ENCODE measurements at places on chromosomes 3 and 15.

DNA sequence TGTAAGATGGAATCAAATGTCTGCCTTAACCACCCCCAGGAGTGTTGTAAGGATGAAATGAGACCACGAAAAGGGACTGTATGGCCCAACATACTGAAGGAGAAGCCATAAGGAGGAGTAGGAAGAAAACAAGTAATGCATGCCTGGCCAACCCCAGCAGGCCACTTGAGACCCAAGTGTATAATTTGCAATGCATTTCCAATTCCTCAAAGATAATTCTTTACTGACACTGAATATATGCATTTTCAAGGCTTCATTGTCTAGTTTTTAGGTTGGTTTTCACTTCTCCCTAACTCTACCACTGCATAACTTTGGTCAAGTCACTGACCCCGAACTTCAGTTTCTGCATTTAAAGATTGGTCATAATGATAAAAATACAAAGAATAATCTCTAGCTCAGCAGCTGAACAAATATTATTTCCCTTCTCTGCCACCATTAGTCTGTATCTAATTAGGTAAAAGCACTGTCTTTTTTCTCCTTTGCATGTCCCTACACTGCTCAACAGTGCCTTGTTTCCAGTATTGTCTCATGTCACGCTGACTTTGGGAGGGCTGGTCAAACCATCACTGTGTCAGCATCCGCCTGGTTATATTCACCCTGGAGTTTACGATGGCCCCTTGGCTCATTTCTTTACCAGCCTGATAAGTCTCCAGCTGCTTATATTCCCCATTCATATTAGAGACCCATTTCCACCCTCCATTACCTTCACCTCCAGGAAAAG lies 378.6 kb downstream of the NTRK3 start:
- no peak for DNase-seq

GRCh38 chr15:69631978-69632377 lies 179.4 kb downstream of the RPLP1 start:
- no peak for DNase-seq

- DNase-seq = no peak
These were observed 3.6 kb upstream of the SH2D7 start for GRCh38 chr15:78088773-78089080.

- no peak for DNase-seq
These were observed 89.9 kb upstream of the MITF start for GRCh38 chr3:69649120-69650065.

DNA sequence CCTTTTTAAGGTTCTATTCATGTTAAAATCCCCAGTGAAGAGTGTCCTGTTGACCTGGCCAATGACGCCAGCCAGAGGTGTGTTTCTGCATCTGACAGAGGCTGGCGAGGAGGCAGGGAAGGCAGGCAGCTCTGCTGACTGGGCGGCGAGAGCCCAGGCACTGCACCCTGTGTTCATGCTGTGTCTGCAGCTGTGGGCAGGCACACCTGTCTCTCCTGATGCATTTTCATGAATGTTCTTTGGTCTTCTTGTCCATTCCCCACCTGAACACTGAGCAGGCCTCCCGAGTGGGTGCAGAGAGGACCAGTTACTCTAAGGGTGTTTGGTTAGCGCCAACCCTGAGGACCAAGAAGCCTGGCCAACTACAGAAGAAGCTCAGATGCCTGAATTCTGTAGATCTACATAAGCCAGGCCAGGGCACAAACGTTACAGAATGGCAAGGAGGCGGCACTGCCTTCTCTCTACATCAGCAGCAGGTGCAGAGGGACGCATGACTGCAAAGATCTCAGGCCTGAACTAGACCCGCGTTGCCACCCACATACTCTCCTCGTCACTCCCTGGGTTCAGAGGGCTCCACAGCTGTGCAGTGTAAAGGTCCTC lies 233.7 kb downstream of the OCA2 start:
- no peak for DNase-seq

DNA sequence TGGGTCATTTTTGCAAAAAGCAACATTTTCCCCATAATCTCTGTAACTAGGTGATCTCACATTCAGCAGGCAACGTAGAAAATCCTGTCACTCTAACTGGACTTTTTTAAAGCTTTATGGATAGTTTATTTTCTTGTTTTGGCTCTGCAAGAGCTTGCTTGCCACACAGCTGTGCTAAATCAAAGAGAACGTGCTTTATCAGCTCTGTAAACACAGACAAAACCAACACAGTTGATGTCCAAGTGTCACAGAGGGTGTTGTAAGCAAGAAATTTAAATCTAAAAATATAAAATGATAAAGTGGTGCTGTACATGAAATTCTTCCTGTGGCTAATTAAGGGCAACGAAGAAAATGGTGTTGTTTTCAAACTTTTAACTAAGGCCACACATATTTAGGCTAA lies 97.5 kb upstream of the STAC start:
- DNase-seq = no peak

GRCh38 chr3:8618950-8619349 lies 25.6 kb downstream of the SSUH2 start:
- no peak for DNase-seq

- DNase-seq = no peak
These were observed 69.3 kb downstream of the NTRK3 start for GRCh38 chr15:88187195-88187594.

All from neural crest cell (in vitro differentiated cells).